Stimulated activated CD4-positive, alpha-beta T cell treated with anti-CD3 and anti-CD28 coated beads, Interleukin-2, amount 100 ng/mL, for 4 hours (primary cell): ENCODE measurements at places on chromosomes 3 and 15.

DNA sequence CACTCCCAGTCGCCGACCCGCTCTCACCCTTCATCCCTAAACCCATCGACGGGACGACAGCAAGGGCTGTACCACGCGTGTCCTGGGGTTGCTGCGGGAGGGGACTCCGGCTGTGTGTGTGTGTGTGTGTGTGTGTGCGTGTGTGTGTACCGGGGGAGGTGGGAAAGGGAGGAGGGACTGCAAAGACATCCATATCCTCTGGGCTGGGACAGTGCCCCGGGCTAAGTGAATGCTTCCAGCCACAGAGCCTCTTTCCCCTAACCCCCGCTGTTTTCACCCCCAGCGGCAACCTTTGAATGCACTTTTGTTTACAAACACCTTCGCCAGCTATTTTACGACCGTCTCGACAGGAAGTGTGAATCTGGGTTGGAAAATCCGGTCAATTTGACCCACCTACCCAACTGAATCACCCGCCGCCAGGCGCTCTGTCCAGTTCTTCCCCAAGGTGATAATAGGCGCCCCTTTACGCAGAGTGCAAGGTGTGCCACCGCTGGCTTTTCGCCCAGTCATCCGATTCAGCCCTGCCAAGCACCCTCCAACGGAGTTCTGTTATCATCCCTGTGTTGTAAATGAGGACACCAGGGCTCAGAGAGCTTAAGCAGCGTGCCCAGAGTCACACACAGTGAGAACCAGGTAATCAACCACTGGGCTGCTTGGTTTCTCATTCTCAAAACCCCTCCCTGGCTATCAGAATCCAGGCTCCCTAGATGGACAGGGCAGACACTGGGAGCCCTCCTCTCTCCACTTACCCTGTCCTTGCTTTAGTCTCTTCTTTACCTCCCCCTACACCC lies 739 bp upstream of the AMOTL2 start:
- DNase-seq = no peak

- DNase-seq = no peak
Observed at GRCh38 chr3:154247806-154248415, 76.4 kb downstream of the DHX36 start.

GRCh38 chr15:92244703-92245102 lies 149.0 kb upstream of the ST8SIA2 start:
- DNase-seq = no peak

GRCh38 chr3:13480340-13481318 lies 523 bp downstream of the HDAC11 start:
- DNase-seq = peak; percentile 8

GRCh38 chr3:159765030-159765859 lies 223.4 kb upstream of the IL12A start:
- DNase-seq = no peak

GRCh38 chr15:85825118-85825517 lies 30.4 kb upstream of the KLHL25 start:
- no peak for DNase-seq

- DNase-seq = no peak
Observed at GRCh38 chr3:146375219-146375618, 94.1 kb downstream of the PLSCR2 start.

- no peak for DNase-seq
Observed at GRCh38 chr3:177760803-177761202, 563.5 kb upstream of the TBL1XR1 start.

DNA sequence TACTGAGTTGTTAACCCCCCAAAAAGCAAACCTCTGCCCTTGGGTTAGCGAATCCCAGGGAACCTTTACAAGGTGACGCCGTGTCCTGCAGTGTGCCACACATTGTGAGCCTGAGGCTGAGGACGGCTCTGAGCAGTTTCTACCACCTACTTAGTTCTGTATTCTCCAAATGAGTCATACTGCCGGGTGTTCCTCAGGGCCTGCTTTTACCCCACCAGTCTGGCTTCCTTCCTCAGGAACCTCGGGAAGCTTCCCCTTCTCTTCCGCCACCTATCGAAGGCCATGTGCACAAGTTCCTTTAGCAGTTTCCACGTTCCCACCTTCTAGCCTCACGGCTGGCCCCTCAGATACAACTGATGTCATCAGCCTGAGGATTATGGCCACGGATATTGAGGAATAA lies 384.0 kb upstream of the TPM1 start:
- no peak for DNase-seq

GRCh38 chr3:114221165-114221880 lies 16.1 kb downstream of the ZNF80 start:
- peak; percentile 24 for DNase-seq

- DNase-seq = no peak
Observed at GRCh38 chr3:127772827-127773751, 49.2 kb downstream of the MGLL start.

GRCh38 chr15:80984856-80985255 lies 4.8 kb downstream of the MESD start:
- DNase-seq = no peak

GRCh38 chr3:126153695-126154360 lies 26.6 kb downstream of the ALDH1L1 start:
- DNase-seq = no peak

- DNase-seq = no peak
Observed at GRCh38 chr3:14938954-14939353, 8.4 kb upstream of the NR2C2 start.

- DNase-seq = no peak
Observed at GRCh38 chr15:35980719-35981118, 434.8 kb upstream of the DPH6 start.

GRCh38 chr3:198030125-198030524 lies 70.1 kb downstream of the LMLN start:
- DNase-seq = no peak

GRCh38 chr3:71238355-71238757 lies 345.2 kb downstream of the FOXP1 start:
- DNase-seq = no peak

GRCh38 chr3:99351122-99351521 lies 287.3 kb upstream of the COL8A1 start:
- no peak for DNase-seq

- DNase-seq = no peak
Observed at GRCh38 chr3:48617559-48617958, 4.0 kb downstream of the TMEM89 start.

DNA sequence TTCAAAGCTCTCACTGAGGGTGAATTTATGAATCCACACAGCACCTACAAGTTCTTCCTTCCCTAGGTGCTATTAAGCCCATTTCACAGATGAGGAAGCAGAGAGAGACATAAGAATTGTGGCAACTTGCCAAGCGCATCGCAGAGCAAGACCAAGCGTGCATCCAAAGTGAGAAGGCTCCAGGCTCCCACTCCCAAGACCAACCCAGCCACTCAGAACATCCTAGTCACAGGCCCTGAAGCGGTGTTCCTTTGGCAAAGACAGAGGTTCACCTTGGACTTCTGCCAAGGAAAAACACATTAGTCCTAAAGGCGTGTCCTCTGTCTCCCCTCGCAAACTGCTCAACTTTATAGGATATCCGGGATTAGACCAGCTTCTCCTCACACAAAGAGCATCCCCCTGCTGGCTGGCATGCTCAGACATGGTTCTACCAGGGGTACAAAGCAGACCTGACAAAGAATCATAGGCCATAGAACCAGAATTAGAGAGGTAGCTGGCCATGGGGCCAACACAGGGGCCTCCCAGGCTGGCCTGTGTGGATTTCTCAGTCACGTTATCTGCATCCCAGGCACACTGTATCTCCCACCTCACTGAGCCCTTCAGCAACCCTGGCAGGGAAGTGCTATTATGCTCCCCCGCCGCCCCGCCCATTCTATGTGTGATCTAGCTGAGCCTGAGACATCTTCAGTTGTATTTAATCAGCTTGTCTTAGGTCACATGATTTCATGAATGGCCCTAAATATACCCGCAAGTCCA lies 160.2 kb downstream of the FOXP1 start:
- no peak for DNase-seq

GRCh38 chr3:128405554-128406277 lies 61.0 kb downstream of the DNAJB8 start:
- DNase-seq = no peak

DNA sequence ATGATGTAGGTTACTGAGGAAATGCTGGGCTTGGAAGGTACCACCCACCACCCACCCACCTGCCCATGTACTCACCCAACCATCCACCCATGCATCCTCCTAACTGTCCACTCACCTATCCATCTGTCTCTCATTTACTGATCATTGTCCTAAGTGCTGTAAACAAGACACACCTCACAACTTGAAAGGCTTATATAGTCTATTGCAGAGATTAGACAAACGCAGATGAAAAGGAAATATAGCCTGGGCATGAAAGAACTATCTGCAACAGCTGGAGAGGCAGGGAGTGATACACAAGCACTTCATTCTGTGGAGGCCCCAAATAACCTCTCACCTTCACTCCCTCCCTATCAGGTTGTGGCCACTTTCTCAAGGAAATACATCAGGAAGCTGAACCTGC lies 54.0 kb downstream of the DAPK2 start:
- DNase-seq = no peak

DNA sequence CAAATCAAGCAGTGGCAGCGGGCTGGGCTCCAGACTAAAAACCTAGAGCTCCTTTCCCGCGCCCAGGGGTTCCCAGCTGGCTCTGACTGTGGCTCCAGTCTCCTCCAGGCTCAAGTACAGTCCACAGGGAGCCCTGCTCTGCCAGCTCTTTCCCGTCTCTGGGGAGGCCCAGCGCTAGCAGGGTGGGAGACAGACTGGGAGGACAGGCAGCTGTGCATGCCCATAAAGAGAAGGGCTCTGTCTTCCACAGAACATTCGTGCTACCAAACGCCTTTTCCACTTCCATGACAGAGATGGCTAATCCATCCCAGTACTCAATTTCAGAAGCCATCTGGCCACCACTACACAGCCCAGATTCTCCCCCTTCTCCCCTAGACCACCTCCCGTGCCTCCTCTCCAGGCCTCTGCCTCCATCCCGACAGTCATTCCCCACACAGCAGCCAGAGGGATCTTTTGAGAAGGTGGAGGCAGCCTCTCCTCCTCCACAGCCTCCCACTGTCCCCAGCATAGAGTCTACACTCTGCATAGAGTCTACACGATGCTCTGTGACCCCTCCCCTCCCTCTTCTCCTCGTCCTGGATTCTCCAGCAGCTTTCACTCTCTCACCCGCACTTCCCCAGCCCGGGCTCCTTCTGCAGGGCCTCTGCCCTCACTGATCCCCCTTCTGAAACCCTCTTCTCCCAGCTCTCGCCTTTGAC lies 6.8 kb upstream of the DUSP7 start:
- DNase-seq = no peak

DNA sequence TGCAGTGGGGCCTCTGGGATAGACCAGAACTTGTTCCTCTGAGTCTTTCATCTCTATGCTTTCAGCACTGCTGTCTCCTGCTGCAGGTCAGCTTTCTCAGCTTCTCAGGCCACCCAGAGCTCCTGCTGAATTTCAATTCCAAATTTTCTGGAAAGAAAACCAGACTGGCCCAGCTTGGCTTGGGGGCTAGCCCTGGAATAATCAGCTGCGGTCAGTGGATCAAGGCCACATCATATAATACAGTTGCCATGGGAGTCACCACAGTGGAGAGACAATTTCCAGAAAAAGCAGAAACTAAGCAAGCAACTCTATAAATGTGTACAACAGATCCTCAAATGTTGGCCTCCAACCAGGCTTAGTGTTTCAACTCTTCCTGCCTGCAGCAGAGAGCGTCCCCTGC lies 91.1 kb upstream of the SLC24A5 start:
- DNase-seq = no peak

DNA sequence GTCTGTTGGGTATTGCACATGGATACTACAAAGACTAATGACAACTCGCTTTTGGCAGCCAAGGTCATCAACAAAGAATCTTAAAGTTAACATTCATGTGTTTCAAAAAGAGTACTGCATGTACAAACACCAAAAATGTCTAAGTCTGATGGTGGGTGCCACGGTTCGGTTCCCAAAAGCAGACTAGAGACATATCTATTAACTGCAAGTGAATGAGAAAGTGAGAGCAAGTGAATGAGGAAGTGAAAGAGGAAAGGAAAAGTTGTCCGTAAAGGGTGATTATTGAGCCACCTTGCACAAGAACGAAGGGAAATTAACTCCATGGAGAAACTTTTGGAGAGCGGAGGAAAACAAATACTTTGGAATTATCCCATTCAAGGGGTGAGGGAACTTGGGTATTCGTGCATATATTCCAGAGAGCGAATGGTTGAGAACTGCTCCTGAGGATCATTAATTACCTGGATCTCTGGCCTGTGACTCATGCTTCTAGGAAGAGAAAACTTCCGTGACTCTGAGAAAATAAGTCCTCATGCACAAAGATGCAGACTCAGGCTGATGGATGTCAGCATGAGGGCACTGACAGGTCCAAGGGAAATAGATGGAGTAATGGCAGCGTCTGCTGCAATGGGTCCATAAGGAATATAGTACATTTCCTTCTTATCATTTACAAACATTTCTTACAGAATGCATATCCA lies 336.5 kb upstream of the TGFBR2 start:
- DNase-seq = no peak

DNA sequence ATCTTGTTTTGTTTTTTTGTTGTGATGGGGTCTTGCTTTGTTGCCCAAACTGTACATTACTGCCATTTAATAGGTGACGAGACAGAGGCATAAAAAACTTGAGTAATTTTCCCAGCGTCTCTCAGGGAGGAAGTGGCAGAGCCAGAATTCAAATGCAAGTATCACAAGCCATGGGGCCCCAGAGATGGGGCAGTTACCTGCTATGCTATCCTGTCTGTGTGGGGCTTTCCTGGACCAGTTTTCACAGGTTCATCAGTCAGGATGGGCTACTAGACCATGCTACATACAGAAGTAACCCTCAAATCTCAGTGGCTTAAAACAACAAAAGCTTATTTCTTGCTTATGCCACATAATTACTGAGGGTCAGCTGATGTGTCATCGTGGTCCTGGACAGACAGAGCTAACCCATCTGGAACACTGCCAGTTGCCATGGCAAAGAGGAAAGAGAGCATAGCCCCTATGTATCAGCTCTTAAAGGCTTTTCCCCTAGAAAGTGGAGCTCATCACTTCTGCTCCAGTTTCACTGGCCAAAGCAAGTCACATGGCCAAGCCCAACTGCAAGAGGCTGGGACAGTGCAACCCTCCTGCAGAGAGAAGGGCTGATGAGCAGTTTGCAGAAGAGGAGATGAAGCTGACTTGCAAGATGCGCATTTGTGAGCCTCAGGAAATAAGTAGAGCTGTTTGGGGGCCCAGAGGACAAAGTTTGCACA lies 31.7 kb upstream of the SYNM start:
- DNase-seq = no peak

DNA sequence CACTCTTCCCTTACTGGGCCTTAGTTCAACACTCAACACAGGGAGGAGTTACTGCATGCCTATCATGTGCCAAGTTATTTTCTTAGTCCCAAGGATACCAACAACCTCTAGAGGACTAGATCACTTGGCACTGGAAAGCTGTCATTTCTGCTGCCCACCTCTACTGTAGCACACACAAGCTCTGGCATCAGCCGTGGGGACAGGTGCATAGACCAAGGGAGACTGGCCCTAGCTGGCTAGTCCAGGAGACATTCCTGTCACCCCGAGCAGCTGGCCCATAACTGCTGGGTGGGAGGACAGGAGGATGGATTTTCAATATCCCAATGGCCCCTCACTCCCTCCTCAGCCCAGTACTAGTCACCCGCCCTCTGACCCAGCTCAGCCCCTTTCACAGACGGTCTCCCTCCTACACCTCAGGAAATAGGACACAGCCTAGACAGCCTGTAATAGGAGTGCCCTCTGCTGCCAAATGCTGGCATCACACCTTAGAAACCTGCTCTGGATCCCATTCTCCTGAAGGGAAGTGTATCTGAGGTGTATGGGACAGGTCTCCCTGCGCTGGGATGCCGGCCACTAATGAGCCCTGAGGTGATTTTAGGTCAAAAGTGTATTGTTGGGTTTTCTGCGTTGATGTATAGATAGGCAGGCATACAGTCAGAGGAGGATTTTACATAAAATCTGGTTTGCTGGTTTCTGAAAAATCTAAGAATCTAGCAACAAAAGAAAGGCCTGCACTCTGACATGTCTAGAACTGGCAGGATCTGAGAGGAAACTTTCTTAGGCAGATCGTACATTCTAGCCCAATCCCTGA lies 3.4 kb upstream of the DZIP1L start:
- peak; percentile 32 for DNase-seq
